Tracheal epithelial cell (primary cell): ENCODE measurements at places on chromosomes 1 and 21. TPM values are rescaled to one million over a fixed set of nuclear protein-coding genes. Genes with fewer than 3 reads are reported as not detected.

PDE9A gene
- 2.2 and 2.6 TPM in 2 replicates for total RNA-seq

MRPS14 gene
- 15.2 and 21.3 TPM in 2 replicates for total RNA-seq

ASAP3 gene
- 4.0 and 13.7 TPM in 2 replicates for total RNA-seq

IL24 gene
- total RNA-seq, result 1.9 TPM in 1 of 2 replicates, not detected in the other

VANGL2 gene
- 6.6 and 8.4 TPM in 2 replicates for total RNA-seq

HEYL gene
- not detected in 2 replicates for total RNA-seq

WNT4 gene
- 0.43 and 3.9 TPM in 2 replicates for total RNA-seq

AJAP1 gene
- total RNA-seq, result 0.64 and 2.4 TPM in 2 replicates

RPS6KA1 gene
- total RNA-seq, result 77.8 and 81.2 TPM in 2 replicates

CFAP57 gene
- total RNA-seq, result 0.24 and 1.9 TPM in 2 replicates

ITLN2 gene
- 0.64 TPM in 1 of 2 replicates, not detected in the other for total RNA-seq

SPATA21 gene
- not detected in 2 replicates for total RNA-seq

C1orf210 gene
- total RNA-seq, result 3.1 and 4.5 TPM in 2 replicates
